ENCODE measurements at places on chromosomes 4 and X.

DNA sequence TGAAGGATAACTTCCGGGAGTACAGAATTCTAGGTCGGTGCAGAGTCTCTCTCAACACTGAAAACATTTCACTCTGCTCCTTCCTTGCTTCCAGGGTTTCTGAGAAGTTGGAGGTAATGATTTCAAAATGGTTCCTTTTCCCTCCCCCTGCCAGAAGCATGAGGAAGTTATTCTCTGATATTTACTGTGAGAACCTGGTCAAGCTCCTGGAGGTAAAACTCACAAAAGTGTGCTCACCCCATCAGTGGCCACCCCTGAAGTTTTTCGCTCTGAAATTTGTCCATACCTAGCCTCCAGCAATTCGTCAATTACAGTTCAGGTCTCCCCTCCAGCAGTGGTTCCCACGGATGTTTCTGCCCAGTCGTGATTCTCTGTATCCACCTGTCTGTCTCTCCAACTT is 16.2 kb upstream of the MECP2 start:
- DNase-seq: no peak

- no peak for DNase-seq
These were observed 4.7 kb upstream of the S100P start for GRCh38 chr4:6688879-6689505.

- no peak for DNase-seq
These were observed 84.6 kb upstream of the GPR34 start for GRCh38 chrX:41604177-41604576.

- DNase-seq: no peak
These were observed 27.8 kb upstream of the FTHL17 start for GRCh38 chrX:31099536-31100090.

DNA sequence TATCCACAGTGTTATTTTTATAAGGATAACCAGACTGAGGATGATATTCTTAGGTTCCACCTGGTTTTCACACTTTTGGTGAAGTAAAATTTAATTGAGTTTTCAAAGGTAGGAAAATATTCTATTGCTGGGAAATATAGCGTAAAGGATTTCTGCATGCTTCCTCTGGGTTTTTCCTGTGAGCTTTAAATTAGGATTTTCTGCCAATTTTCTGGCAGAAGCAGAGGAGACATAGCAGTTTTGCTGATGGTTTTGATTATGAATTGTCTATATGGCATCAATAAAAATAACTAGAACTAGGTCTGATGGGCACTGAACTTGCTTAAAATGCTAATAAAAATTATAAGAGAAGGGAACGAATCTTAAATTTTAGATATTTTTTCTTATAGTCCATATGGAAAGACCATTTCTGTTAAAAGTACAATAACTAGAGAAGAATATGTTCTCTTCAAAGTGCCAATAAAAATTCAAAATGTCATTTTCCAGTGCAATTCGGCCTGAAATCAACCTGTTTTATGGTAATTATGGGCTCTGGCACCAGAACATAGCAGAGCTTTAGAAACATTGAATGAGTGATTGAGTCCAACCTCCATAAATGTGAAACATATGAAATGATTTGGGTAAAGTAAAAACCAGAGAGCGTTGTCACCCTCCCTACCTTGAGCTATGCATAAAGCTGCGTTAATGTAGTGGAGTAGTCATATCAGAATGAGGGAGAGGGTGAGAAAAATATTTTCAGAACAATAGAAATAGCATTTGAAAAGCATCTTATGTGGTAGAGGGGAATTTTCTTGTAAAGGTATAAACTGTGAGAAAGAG is 279.7 kb downstream of the SPRY1 start:
- no peak for DNase-seq

DNA sequence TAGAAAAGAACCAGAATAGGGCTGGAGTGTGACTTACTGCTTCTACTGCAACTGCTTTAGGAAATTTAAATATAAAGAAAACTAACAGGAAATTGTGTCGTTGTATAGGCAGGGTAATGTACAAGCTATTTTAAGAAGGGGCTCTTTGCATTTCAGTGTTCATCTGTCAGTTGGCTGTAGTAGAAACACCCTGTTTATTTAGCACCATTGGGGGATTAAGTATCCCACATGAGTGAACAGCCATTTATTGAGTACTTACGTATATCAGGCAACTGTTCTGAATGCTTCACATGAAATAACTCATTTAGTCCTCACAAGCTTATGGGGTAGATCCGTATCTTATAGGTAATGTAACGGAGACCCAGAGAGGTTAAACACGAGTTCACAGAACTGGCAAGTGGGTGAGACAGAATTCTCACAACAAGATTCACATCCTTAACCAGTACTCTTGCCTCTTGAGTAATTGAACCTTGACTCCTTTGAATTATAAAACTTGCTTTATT is 23.9 kb downstream of the STIM2 start:
- DNase-seq: no peak

DNA sequence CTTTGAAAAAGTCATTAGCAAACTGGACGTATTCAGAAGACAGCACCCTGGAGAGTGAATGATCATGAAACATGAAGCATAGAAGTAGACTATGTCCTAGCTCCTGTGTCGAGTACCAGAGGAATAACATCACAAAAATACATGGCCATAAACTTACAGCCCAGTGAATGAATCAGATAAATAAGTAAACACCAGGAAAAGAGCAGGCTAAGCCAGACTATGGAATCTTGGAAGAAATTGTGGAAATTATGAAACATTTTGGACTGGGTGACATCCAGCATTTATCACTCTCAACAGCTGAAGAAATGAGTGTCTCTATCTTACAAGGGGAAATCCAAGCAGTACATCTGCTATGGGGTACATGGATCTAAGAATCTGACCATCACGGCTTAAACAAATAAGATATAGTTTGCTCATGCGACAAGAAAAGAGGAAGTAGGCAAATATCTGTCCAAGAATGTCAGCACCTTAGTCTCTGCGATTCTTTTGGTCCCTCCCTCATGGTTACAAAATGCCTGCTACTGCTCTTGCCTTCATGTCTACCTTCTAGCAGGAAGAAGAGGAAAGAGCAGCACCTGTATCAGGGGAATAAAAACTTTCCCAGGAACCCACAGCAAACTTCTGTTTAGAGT is 481.5 kb downstream of the BCOR start:
- DNase-seq: no peak

DNA sequence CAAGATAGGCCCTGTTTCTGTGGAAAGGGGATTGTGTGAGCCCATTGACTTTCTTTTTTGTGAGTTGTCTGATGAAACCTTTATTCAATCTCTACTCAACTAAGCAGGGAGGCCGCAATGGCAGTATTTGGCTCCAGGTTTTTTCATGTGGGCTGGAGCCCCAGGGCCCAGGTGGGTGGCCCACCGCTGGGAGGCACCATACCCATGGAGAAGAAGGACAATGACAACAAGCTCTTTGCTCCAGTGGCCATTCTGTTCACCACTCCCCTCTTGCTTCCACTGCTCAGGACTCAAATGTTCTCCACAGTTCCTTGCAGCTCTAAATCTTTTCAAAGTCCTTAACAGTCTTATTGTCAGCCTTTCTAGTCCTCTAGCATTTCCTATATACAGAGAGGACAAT is 54.1 kb downstream of the HOPX start:
- no peak for DNase-seq

DNA sequence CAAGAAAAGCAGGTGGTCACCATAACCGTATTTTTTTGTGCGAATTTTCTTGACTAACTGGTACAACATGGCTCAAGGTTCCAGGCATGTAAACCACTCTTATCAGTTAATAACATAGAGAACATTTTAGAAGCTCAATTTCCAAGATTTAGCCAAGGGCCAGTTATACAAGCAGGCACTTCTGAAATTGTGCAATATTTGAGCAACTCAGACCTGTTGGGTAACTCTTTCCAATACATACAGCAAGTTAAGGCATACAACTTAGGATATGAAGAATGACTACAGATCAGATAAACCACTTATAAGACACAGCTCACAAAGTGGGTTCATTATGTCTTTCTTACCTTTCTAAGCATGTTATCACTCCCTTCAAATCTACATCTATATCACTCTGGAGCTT is 43.9 kb downstream of the ZNF280C start:
- no peak for DNase-seq

- DNase-seq: no peak
These were observed 17.0 kb upstream of the FRYL start for GRCh38 chr4:48796927-48797679.

- no peak for DNase-seq
These were observed 372.2 kb downstream of the ADAM29 start for GRCh38 chr4:175290401-175290800.

GRCh38 chr4:100367451-100367850 is 150.4 kb downstream of the EMCN start:
- DNase-seq: no peak

GRCh38 chr4:15963001-15963451 is at the start of gene FGFBP2:
Gene FGFBP2, minus strand, starts transcription at chr4:15963175. Its CDS starts 46 bp downstream, at chr4:15963129.
- DNase-seq: no peak

- DNase-seq: no peak
These were observed 37.9 kb upstream of the STOX2 start for GRCh38 chr4:183867247-183867646.

- DNase-seq: no peak
These were observed 1.8 kb downstream of the IL1RAPL1 start for GRCh38 chrX:28589046-28589445.

DNA sequence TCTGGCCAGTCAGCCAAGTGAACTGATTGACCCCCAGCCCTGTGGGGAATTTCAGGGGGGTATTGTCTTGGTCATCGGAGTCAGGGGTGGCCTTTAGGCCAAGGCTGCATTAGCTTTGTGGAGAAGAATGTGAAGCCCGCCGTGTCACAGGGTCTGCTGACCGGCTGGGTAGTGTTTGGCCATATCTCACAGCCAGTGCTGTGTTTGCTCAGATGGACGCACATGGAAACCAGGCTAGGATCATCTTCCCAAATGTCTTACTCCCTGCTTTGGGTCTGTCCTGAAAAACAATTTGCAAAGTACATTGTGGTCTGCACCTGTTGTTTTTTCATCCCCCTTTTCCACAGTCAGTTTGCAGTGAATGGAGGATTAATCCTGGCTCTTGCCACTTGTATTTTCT is 13.0 kb downstream of the TMEM164 start:
- no peak for DNase-seq

- no peak for DNase-seq
These were observed 67.9 kb upstream of the TBL1X start for GRCh38 chrX:9396930-9397329.

GRCh38 chrX:153861151-153861550 is 24.8 kb downstream of the L1CAM start:
- no peak for DNase-seq

- DNase-seq: no peak
These were observed 877 bp downstream of the GPRASP1 start for GRCh38 chrX:102652031-102652688.

GRCh38 chrX:10233173-10233572 is 76.4 kb downstream of the CLCN4 start:
- DNase-seq: no peak

- DNase-seq: no peak
These were observed 93.2 kb downstream of the WFS1 start for GRCh38 chr4:6362896-6363295.

DNA sequence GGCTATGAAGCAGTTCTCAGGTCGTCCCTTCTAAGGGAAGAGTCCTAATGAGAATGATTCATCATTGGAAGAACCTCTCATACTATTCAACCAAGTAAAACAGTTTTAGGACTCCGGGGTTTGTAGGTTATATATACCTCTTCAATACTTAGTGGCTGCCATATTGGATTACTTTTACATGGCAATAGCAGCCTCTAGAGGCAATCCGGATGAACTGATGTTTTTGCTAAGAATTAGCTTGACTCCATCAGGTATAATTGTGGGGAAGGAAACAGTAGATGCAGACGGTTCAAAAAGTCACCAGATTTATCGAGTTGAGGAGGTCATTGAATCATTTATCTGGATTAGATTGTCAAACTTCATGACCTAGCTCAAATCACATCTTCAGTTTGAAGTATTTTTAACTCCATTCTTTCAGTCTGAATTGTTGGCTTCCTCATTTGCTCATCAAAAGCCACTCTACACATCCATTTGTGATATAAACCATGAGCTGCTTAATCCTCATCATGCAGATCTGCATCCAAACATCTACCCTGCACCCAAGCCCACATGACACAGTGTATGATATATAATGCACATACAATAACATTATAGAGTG is 28.4 kb downstream of the GUCY1B1 start:
- no peak for DNase-seq

DNA sequence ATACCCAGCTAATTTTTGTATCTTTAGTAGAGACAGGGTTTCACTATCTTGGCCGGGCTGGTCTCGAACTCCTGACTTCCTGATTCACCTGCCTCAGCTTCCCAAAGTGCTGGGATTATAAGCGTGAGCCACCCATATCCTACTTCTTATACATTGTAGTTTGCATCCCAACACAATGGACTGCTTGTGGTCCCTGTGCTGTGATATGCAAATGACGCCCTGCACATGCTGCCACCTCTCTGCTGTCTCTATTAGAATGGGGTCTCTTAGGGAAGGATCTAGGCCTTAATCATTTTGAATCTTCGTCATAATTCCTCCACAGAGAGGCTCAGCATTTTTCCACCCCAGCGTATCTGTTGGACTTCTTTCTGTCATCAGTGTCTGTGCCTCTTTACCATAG is 595.9 kb downstream of the ADGRL3 start:
- no peak for DNase-seq

GRCh38 chr4:129326571-129327460 is 230.9 kb downstream of the C4orf33 start:
- DNase-seq: no peak

DNA sequence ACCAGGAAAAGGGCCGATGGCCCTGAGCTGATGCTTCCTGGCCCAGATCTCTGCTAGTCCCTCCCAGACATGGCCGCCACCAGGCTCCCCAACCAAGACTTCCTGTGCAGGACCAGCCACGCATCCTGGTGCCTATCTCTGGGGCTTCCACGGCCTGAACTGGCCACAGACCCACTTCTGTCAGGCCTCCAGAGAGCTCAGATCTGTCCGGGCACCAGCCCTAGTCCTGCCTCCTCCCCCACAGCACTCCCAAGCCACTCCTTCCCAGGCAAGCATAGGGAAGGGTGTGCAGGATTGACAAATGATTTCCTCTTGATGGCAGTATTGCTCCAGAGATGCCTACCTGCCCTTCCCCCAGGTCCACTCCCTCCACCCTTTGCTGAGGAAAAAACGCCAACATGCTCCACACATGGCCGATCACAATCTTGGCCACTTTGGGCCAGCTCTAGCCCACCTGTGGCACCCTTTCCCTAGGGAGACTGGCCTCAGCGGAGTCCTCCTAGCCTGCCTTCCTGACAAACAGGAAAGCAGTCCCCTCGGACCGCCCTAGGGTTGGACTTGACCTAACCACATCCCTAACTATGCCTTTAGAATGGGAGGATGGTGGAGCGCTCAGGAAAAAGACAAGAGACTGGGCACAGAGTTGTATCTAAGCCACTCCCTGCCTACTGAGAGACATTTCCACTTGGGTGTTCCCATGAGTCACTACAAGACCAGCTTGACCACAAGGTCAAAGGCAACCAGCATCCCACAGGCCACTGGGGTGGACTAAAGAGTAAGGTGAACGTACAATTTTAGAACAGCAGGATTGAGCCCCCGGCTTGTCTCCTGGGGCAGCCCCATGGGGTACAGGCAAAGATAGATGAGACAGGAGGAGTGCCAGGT is 277.5 kb upstream of the AGTR2 start:
- DNase-seq: peak; percentile 29
